Activated CD4-positive, alpha-beta T cell treated with anti-CD3 and anti-CD28 coated beads, Interleukin-2, Interleukin-4, amounts not matched to agents 100 ng/mL and 50 ng/mL, durations not matched to agents 16 hours and 8 hours (primary cell): ENCODE measurements at places on chromosomes 4 and X.

GRCh38 chr4:3746701-3747580 is 19.2 kb upstream of the ADRA2C start:
- DNase-seq, result no peak

DNA sequence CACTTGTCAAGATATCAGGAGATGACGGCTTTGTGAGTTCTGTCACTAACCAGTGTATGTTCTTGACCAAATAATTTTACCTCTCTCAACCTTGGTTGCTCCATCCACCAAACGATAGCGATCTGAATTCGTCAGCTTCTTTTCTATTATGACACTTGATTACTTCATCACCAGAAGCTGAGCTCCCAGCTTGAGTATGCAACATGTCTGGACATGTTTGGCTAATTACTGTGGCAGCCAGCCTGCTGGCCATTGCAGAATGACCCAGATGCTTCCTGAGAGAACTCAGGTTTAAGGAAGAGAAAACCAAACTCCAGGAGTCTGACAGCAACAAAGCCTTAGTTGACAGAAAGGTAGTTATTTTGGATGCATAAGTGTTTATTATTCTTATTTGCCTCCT is 46.4 kb upstream of the PARM1 start:
- DNase-seq, result no peak

- DNase-seq, result no peak
These were observed 38.2 kb downstream of the C4orf50 start for GRCh38 chr4:5979981-5980380.

- DNase-seq, result no peak
These were observed 12.2 kb downstream of the EPHA5 start for GRCh38 chr4:65658117-65658516.

GRCh38 chrX:10519278-10519677 is 101.1 kb downstream of the MID1 start:
- DNase-seq, result no peak

- no peak for DNase-seq
These were observed 854.3 kb downstream of the C4orf33 start for GRCh38 chr4:129950217-129950616.
